ENCODE measurements at places on chromosomes 6 and 20. TPM values are rescaled to one million over a fixed set of nuclear protein-coding genes. Genes with fewer than 3 reads are reported as not detected.

DNA sequence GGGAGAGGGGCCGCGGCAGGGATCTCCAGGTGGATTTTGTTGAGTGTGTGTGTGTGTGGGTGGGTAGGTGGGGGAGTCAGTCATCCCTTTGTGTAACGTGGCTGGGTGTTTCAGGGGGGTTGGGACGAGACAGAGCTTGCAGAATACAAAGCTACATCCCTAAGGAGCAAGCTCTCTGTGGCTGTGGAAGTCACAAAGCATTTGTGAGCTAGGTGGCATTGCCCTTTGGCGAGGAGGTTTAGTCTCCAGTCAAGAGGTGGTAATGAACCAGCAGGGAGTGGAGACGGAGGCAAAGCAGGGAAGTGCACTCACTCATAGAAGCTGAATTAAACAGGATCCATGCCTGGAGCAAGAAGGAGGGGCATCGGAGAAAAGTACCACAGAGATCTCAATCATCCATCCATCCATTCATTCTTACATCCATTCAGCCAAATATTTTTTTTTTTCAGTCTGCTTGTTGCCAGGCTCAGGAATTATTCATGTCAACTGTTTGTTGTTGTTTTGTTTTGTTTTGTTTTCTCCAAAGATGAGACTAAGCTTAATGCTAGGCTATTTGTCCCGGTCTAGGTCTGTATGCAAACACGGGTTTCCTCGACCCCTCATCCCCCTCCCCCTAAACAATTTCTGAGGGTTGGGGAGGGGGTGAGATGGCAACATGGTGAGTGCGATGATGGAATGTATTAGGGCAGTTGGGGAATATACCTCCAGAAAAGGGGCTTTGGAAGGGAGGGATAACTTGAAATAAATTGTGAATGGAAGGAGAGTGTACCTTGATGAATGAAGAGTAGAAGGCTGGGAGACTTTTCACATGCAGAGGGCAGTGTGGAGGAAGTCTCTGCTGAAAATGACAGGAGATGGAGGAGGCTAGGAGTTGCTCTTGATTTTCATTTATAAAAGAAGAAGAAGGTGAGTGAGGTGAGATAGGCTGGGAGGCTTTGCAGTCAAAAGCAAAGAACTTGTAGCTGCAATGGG is 1.0 kb downstream of the HCRTR2 start:
- H3K27me3 ChIP-seq: peaks cover 4% of the 10 kb centered on the region
- no peaks in the 10 kb centered on the region for H3K36me3 ChIP-seq
- peak overlapping the region; percentile 89 for H3K4me3 ChIP-seq
- DNase-seq: peak; percentile 28
- no peak overlapping the region for H3K27ac ChIP-seq
- H3K4me1 ChIP-seq: no peaks in the 10 kb centered on the region

DNA sequence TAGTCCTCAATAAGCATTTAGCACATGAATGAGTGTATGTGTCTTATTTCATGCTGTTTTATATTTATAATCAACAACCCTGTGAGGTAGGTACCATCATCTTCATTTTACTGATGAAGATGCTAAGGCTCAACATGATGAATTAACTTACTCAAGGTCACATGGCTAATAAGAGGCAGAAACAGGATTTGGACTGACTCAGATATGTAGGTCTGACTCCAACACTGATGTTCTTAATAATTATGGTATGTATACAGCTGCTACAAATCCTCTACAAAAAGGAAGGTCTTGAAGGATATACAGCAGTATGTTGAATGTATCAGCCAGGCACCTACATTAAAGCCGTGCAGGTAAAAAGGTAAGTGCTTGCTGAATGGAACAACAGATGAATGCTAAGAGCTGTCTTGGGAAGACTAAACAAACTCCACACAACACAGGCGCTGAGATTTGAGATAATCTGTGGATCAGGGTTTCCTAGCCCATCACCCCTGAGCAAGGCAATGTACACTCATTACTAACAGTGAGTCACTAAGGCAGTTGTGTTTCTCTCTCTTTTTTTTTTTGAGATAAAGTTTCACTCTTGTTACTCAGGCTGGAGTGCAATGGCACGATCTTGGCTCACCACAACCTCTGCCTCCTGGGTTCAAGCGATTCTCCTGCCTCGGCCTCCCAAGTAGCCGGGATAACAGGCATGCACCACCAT is 31.9 kb downstream of the TTI1 start:
- no peaks in the 10 kb centered on the region for H3K4me1 ChIP-seq
- H3K36me3 ChIP-seq: peaks cover 64% of the 10 kb centered on the region
- no peak overlapping the region for H3K27ac ChIP-seq
- no peak for DNase-seq
- no peak overlapping the region for H3K4me3 ChIP-seq
- H3K27me3 ChIP-seq: no peaks in the 10 kb centered on the region

GRCh38 chr6:112591329-112591728 is 244.2 kb downstream of the RFPL4B start:
- H3K36me3 ChIP-seq: peaks cover 3% of the 10 kb centered on the region
- H3K4me1 ChIP-seq: no peaks in the 10 kb centered on the region
- no peak for DNase-seq
- no peak overlapping the region for H3K27ac ChIP-seq
- H3K27me3 ChIP-seq: no peaks in the 10 kb centered on the region
- no peak overlapping the region for H3K4me3 ChIP-seq

DNA sequence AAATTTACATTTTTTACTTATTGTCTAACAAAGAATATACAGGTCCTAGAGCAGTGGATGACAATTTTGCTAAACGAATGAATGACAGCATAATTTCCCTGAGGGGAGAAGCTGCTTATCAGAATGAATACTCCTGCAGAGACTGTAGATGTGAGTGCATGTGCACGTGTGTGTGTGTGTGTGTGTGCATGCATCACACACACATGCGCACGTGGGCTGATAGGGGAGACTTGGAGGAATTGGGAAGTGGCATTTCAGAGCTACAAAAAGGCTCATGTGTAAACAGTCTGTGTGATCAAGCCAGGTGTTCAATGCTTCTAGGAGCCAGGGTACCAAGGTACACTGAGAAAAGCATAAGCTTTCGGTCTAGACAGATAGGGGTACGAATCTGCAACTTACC is 93.5 kb upstream of the SASH1 start:
- H3K4me1 ChIP-seq: no peaks in the 10 kb centered on the region
- no peaks in the 10 kb centered on the region for H3K36me3 ChIP-seq
- no peak overlapping the region for H3K27ac ChIP-seq
- H3K4me3 ChIP-seq: no peak overlapping the region
- no peak for DNase-seq

DNA sequence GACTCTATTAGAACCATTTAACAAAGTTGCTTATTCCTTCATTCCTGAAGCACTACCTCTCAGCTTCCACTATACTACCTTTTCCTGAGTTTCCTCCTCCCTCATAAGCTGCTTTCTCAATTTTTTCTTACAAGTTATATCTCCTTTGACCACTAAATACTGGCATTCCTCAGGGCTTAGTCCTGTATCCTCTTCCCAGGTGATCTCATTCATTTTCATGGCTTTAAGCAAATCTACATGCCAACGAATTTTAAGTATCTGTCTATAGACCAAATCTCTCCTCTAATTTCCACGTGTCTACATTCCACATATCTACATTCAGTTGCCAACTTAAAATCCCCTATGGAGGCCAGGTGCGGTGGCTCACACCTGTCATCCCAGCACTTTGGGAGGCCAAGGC is 134.7 kb downstream of the BTBD9 start:
- no peaks in the 10 kb centered on the region for H3K27me3 ChIP-seq
- H3K27ac ChIP-seq: no peak overlapping the region
- H3K36me3 ChIP-seq: no peaks in the 10 kb centered on the region

EYA4 gene
- total RNA-seq: not detected

SIRPB1 gene
- 1.0 TPM for total RNA-seq

DNA sequence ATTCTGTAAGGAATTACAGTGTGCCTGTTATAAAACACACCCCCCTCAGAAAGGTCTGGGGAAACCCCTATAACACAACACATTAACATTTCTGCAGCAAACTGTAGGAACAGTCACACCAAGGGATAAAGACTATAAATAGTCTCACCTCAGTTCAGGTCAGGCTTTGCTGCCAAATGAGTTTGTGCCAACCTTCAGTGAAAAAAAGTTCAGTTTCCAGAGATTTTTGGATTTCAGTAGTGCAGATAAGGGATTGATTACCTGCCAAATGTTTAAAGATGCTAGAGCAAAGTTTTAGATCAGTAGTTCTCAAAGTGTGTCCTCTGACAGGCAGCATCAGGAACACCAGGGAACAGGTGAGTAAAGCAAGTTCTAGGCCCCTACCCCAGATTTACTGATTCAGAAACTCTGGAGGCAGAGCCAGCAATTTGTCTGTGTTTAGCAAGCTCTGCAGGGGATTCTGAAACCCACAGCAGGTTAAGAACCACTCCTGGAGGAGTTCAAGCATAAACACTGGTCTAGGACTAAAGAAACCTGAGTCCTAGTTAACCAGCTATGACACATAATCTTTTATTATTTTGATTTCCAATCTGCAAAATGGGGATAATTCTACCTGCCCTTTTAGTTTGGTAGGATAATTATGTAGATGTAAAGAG is 111.0 kb downstream of the RCAN2 start:
- no peak overlapping the region for H3K27ac ChIP-seq
- H3K36me3 ChIP-seq: no peaks in the 10 kb centered on the region
- peaks cover 5% of the 10 kb centered on the region for H3K4me1 ChIP-seq
- DNase-seq: no peak

GRCh38 chr6:106749609-106750008 is 120.2 kb downstream of the QRSL1 start:
- no peak overlapping the region for H3K27ac ChIP-seq
- no peaks in the 10 kb centered on the region for H3K36me3 ChIP-seq
- H3K4me3 ChIP-seq: no peak overlapping the region
- DNase-seq: no peak
- peaks cover 12% of the 10 kb centered on the region for H3K4me1 ChIP-seq

DNA sequence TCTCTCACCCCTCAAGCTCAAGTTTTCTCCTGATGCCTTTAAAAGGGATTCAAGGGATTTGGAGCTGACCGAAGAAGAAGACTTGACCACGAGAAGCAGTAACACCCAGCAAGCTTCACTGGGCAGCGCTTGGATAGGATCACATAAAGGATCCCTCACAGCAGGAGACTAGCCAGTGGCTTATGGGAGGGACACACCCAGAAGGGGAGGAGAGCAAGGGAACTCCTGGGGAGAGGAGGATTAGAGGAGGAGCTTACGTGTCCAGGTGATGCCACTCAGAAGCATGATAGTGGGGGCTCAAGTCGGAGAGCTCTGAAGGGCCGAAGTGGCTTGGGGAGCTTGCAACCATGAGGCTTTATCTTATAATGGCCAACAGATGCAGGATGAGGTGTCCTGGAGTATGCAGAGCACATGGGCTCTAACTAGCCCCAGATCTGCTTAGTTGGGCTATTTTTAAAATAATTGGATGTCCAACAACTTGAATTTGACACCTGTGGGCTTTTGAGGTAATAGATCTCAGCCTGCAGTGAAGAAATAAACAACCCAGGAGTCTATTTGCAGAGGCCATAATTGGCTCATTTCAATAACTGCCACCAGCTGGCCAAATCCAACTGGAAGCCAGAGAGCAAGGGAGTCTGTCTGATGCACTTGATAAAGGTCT is 137.9 kb upstream of the EXOC2 start:
- no peaks in the 10 kb centered on the region for H3K27me3 ChIP-seq
- DNase-seq: no peak
- H3K27ac ChIP-seq: no peak overlapping the region
- H3K4me3 ChIP-seq: no peak overlapping the region

GRCh38 chr6:159833997-159834603 is 34.0 kb downstream of the PNLDC1 start:
- DNase-seq: no peak
- H3K4me3 ChIP-seq: no peak overlapping the region
- no peaks in the 10 kb centered on the region for H3K27me3 ChIP-seq
- peaks cover 23% of the 10 kb centered on the region for H3K4me1 ChIP-seq

- no peak for DNase-seq
- no peaks in the 10 kb centered on the region for H3K27me3 ChIP-seq
- H3K4me1 ChIP-seq: no peaks in the 10 kb centered on the region
- no peak overlapping the region for H3K27ac ChIP-seq
- H3K36me3 ChIP-seq: peaks cover 35% of the 10 kb centered on the region
- H3K4me3 ChIP-seq: no peak overlapping the region
Observed at GRCh38 chr6:169237496-169238134, 16.0 kb downstream of the THBS2 start.

CASS4 gene
- not detected for total RNA-seq

Data from H9 (cell line).